NK-92 treated with Interleukin-12 subunit alpha and Interleukin-12 subunit beta, amount 100 ng/mL, for 24 hours (cell line): ENCODE measurements at places on chromosomes 5 and 9.

GRCh38 chr9:129995409-129996160 is 47.4 kb downstream of the FNBP1 start:
- no peak for DNase-seq

- DNase-seq = no peak
Measured at GRCh38 chr5:198516-199196, 7.4 kb downstream of the LRRC14B start.

DNA sequence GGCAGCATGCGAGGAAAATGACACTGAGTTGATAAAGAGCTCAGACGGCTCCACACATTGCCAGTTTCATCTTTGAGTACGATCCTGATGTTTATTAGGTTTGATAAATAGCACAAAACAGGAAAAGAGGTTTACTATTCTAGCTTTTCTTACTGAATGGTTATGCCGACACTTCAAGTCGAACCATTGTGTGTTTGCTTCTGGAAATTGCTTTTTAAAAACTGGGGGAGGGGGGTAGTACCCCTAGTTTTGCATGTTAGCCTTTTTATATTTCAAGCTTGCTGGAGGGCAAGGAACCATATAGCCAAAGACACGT is 5.2 kb downstream of the PTCH1 start:
- no peak for DNase-seq

GRCh38 chr5:89560696-89561095 is 677.7 kb upstream of the MEF2C start:
- DNase-seq = no peak

GRCh38 chr5:30502277-30502676 is 691.2 kb upstream of the CDH6 start:
- no peak for DNase-seq

DNA sequence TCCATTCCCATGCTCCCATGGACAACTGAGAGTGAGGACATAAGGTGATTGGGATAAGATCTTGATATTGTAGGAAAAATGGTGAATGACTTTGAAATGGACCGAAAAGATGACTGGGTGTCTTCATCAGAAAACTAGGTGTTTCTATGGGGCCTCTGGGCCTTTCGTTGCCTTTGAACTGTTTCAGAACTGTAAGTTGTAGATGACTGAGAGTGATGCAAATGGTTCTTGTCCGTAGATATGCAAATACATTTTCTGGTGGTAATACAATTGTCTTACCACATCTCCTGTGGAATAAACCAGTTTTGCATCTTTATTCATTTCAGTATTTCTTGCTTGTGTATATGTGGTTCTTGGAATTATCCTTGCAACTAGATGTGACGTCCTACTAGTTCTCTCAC is 16.0 kb upstream of the TEX48 start:
- DNase-seq = no peak

- DNase-seq = no peak
Measured at GRCh38 chr5:64838803-64839202, 70.1 kb downstream of the CWC27 start.

GRCh38 chr9:91298311-91298710 is 63.4 kb downstream of the AUH start:
- DNase-seq = no peak

DNA sequence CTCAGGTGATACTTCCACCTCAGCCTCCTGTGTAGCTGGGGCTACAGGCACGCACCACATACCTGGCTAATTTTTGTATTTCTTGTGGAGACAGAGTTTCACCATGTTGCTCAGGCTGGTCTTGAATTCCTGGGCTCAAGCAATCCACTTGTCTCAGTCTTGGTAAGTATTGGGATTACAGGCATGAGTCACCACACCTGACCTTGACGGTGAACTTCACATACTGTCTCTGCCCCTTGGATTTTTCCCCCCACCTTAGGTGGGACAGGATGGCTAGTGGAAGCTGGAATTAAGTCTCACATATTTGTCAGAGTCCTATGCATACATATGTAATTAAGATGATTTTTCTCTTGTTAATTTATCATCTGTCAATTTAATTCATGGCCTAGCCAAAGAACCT is 20.9 kb upstream of the RFK start:
- no peak for DNase-seq

- DNase-seq = no peak
Measured at GRCh38 chr9:135565141-135565628, 3.6 kb downstream of the PAEP start.

DNA sequence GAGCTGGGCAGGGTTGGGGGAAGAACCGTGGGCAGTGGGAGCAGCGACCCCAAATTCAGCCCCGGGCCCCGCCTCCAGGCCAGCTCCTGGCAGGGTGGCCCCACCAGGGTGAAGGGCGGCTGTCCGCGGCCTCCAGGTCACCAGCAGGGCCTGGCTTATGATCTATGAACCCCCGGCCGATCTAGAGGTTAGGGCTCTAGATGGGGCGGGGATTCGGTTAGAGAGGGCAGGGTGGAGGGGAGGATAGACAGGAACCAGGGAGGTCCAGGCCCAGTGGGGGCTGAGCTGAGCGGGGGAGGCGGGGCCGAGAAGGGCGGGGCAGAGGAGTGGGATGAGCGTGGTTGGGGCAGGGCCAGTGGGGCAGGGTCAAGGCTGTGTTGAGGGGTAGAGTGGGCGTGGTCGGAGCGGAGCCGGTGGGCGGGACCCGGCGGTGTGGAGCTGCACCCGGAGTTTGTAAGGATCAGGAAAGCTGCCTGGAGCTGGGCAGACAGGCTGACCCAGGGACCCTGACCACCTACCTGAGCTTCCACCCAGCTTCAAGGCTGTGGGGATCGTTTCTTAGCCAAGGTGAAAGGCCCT is 29.3 kb upstream of the OBP2B start:
- no peak for DNase-seq

- DNase-seq = peak; percentile 71
Measured at GRCh38 chr9:35728041-35728971, 3.7 kb downstream of the TLN1 start.

DNA sequence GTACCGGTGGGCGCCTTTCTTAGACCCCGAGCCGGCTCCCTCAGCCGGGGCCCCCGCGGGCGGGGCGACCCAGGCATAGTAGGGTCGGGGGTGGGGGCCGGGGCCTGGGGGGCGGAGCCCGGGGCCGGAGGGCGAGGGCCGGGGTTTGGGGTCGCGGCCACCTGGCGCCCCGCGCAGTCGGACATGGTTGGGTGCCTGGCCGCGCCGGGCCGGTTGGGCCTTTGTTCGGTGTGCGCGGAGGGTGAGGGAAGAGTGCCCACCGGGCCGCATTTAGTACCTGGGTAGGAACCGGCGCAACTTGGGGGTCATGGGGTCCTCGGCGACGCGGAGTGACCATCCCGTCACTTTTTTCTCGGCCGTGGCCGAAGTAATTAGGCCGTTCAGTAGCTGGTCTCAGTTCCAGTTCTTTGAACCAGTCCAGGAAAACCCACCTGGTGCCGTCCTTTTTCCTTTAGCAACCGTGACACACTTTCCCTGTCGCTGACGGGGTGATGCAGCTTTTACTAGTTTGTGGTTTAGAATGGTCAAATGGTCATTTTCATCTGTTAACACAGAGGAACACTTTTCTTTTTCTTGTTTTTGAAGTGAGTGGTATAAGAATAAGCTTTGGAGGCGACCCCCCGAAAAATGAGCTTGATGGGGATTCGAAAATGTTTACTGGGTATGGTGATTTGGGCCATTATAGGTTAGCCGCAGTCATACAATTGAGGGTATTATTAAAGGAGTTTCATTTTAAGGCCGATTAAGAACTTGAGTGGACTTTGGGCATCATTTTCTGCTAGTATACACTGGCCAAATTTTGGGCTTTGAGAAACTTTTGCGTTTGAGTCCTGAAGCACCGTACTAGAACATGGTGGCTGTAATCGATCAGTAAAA is 589 bp downstream of the CKS2 start:
- no peak for DNase-seq

DNA sequence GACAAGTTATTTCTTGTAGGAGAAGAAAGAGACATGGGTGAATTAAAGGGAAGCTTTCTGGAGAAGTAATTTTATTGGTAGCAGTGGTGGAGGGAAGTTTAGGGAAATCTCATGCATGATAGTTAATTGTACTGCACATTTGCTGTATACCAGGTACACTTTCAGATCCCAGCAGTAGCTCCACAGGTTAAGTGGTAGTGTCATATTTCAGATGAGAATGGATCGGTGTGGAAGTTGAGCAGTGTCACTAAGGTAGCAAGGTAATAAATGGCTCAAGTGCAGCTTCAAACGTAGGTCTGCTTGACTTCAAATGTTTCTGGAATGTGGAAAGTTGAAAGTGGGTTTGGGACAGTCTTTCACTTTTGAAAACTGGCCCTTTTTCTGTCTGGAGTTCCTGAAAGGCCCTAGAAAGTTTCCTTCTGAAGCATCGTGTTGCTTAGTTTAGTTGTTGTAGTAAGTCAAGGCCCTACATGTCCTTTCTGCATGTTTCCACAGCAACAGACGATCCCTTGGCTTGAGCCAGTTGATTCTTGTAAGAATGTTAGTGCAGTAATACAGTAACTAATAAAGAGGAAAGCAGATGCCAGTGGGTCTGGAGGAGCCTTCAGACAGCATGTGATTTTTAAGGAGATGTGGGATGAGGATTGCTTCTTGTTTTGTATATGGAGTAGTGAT is 3.7 kb downstream of the CLTA start:
- no peak for DNase-seq

DNA sequence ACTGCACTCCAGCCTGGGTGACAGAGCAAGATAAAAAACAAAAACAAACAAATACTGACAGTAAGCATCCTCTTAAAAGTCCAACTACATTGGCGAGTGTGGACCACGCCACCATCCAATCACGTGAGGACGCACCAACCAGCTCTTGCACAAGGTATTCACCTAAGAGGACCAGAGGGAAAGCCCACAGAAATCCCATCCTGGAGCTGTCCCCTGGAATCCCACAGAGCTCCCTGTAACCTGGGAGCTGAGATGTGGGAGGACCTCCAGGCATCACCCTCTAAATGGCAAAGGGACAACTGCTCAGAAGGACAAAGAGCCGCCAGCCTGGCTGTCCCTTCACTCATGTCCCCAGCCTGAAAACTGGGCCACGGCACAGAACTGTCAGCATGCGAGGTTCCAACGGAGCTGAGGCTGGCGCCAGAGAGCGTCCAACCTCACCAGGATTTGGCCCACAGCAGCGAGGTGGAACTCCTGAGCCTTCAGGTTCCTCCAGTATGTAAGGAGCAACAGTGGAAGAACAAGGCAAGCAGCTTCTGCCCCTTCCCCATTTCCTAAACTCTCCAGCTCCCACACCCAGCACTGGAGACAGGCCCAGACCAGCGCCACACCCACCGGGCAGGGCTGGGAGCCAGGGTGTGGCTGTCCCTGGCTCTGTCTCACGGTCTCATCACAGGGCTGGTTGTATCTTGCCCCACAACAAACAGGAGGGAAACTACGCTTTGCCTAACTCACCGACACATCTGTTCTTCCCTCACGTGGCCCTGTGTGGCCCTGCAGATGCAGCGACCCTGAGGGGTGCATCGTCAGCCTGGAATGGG is 15.2 kb downstream of the IPPK start:
- no peak for DNase-seq

DNA sequence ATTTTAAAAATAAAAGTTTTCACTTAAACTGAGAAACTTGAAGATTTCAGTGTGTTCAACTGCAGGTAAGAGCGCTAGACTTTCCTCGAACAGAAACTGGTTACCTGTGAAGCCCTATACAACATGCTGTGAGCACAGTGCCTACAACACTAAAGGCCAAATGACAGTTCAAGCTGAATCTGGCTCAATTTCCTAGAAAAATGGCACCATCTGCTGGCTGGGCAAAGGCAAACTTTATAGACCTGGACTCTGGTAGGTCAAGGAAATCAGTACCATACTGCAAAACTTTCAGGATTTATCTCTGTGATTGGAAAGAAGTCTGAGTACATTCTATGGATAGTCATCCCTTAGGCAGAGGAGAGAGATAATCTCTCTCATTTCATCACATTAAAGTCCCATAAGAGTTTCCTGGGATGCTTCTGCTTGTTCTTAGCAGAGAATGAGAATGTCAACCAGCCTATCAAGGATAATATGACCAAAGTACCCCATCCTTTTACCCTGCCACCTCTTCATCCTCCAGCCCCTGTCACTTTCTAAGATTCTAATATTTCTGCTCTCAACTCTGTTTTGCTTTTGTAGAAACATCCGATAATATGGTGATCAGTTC is 31.8 kb upstream of the FOXB2 start:
- DNase-seq = no peak

DNA sequence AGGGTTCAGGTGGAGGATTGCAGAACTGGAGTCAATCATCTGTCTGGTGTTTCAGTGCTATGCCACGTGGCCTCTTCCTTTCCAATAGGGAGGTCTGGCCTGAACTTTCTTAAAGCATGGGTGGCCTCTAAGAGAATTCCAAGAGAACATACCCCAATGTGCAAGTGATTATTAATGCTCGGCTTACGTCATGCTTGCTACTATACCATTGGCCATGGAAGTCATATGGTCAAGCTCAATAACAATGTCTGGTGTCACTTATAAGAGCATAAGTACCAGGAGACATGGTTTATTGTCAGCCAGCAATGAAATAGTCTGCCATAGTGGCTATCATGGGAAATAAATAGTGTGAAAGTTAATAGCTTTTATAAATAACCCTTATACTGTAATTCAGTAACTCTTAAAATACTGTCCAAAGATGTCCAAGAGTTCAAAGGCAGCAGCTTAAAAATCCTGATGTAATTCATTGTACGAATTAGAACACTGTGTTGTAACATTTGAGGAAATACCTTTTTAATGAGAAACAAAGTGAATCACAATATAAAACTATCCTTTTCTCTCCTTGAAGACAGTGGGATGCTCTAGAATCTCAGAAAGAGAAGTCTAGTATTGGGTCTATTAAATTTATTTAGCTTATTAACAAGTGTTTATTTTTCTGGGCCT is 355.4 kb upstream of the PRR16 start:
- no peak for DNase-seq

GRCh38 chr9:1217076-1217475 is 166.9 kb downstream of the DMRT2 start:
- DNase-seq = no peak

GRCh38 chr5:146331423-146331822 is 7.2 kb upstream of the POU4F3 start:
- no peak for DNase-seq

GRCh38 chr5:89827359-89827758 is 582.2 kb downstream of the CETN3 start:
- no peak for DNase-seq

DNA sequence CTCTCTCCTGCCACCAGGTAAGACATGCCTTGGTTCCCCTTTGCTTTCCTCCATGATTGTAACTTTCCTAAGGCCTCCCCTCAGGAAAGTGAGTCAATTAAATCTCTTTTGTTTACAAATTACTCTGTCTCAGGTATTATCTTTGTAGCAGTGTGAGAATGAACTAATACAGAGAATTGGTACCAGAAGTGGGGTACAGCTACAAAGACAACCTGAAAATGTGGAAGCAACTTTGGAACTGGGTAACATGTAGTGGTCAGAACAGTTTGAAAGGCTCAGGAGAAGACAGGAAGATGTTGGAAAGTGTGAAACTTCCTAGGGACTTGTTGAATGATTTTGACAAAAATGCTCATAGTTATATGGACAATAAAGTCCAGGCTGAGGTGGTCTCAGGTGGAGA is 97.2 kb downstream of the FAM170A start:
- DNase-seq = no peak

DNA sequence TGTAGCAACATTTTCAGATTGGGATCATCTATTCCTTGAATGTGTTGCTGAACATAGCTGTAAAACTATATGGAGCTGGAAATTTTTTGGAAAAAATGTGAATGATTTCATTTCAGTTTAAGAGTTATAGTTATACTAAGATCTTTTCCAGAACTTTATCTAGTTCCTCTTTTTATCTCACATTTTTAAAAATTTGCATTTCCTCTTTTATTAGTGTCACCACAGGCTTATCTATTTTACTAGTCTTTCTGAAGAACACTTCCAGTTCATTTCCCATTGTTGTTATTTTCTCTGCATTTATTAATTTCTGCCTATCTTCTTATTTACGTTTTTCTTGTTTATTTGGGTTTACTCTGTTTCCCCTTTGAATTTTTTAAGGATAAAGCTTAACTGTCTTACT is 46.0 kb upstream of the FSTL4 start:
- no peak for DNase-seq
